Mesenchymal stem cell (in vitro differentiated cells and primary cell): ENCODE measurements at places on chromosomes 2 and 18.

DNA sequence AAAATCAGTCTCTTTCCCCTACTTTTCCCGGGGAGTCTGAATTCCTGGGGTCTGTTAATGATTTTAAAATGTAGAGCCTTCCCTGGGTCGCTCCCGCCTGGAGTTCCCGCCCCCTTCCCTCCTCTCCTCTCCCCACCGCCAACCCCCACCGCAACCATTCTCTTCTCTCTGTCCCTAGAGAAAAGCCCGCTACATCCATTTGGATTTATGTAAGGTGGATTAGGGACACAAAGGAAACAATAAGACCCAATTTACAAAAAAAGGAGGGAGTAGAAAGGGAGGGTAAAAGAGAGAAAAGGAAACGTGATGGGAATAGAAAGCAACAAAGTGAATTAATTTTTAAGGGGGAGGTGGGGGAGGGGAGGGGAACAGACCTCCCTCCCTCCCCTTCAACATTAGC lies 2.2 kb downstream of the EPHA4 start:
- DNase-seq: no peak

DNA sequence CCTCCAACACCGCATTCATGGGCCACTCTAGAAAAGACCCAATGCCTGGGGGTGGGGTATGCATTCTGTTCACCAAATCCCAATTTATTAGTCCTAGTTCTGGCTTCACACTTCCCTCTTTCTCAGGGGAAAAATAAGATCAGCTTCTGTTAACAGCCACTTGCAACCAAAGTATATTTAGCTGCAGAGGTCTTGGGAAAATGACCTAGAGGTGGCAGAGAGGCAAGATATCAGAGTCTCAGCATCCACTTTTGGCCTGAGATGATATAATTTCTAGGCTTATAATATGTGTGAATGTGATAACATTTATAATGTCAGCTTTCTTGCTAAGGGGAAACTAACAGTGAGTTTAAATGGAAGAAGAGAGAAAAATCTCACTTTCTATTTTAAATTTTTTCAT lies 89.1 kb downstream of the ZNF385B start:
- DNase-seq: no peak

DNA sequence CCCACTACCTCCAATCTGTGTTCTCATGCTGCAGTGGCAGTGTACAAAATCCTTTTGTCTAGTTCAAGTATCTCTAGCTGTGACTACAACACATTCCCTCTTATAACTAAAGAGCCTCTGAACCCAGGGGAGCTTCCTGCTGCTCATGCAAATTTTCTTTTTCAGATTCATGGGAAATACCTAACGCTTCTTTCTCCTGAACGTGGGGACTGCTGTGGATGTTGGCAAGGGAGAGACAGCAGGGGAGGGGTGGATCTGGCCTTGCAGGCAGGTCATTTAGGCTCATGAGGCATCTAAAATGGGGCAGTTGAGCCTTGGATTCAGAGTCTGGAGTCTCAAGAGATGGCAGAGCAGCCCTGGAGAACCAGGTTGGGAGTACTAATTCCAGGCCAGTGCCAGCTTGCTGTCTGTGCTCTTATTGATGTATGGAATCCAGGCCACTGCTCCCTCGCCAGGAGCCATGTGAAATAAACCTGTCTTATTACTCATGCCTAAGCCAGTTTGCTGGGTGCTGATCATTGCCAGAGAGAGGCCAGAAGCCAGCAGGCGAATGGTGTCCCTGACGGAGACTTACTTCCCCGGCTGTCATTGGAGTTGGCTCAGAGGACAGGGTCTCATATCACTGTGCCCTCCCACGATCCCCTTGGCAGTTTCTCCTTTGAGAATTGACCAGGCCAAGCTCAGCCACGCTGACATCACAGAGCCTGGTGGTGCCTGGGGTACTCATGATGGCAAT lies 29.2 kb upstream of the TNP1 start:
- DNase-seq: no peak

GRCh38 chr18:26556573-26556972 lies 8.2 kb upstream of the KCTD1 start:
- no peak for DNase-seq

GRCh38 chr2:178295115-178295514 lies 100.8 kb downstream of the OSBPL6 start:
- no peak for DNase-seq

DNA sequence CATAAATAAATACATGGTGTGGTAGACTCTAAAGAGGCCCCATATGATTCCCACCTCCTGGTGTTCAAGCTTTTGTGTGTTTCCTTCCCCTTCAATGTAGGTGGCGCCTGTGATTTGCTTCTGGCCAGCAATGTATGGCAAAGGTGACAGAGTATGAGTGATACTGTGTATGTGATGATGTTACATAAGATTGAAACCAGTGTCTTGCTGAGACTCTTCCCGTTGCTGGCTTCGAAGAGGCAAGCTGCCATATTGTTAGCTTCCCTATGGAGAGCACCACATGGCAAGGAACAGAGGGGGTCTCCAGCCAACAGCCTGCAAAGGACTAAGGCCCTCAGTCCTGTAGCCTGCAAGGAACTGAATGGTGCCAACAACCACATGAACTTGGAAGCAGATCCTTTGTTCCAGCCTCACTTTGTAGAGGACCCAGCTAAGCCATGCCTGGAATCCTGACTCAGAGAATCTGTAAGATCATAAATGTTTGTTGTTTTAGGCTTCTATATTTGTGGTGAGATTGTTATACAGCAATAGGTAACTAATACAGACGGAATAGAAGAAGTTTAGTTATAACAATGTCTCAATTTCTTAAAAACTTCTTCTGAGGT lies 1.7 kb upstream of the SMAD4 start:
- no peak for DNase-seq

- no peak for DNase-seq
Measured at GRCh38 chr2:39512434-39512935, 75.4 kb upstream of the MAP4K3 start.

DNA sequence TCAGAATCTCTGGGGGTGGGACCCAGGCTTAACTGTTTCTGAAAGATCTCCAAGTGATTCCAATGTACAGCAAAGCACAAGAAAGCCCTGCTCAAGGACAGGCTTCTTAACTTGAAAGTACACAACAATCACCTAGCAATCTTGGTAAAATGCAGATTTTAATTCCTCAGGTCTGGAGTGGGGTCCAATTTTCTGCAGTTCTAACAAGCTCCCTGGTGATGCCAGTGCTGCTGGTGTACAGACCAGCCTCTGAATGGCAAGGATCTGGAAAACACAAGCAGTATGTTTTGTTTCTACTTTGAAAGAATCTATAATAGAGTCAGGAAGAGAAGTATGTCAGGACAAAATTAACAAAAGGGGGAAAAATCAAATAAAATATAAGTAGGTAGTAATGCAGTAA lies 7.8 kb upstream of the TMEM163 start:
- DNase-seq: no peak

- no peak for DNase-seq
Measured at GRCh38 chr2:27763907-27764267, 7.6 kb upstream of the MRPL33 start.

DNA sequence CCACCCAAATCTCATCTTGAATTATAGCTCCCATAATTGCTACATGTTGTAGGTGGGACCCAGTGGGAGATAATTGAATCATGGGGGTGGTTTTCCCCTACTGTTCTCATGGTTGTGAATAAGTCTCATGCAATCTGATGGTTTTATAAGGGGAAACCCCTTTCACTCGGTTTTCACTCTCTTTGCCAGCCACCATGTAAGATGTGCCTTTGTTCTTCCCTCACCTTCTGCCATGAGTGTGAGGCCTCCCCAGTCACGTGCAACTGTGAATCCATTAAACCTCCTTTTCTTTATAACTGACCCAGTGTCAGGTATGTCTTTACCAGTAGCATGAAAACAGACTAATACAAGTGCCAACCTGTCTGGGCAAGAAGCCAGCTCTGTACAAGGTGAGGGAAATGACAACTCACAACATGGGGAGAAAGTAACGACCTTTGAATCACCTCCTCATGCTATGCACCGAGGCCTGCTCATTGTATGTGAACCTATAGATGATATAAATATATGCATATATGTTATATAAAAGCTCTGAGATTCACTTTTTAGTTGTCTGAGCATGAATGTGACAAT lies 162.2 kb downstream of the ALPK2 start:
- DNase-seq: no peak

GRCh38 chr2:46181789-46182530 lies 115.2 kb upstream of the EPAS1 start:
- no peak for DNase-seq

DNA sequence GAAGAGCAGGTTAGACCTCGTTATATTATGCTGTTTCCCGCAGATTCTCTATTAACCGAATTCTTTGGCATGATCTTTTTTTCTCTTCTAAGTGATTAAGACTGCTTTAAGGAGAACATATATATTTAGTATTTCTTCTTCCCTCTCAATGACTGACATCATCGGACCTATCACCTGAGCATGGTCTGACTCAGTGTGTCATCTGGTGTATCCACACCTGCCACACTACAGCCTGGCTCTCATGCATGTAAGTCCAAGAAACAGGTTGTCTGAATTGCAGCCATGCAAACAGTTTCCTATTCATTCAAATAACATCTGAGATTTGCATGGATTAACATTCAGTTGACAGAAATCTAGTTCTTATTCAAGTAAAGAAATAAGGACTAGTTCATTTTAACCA lies 55.1 kb upstream of the CWC22 start:
- no peak for DNase-seq

- DNase-seq: no peak
Measured at GRCh38 chr18:2642771-2643170, 12.8 kb upstream of the SMCHD1 start.

DNA sequence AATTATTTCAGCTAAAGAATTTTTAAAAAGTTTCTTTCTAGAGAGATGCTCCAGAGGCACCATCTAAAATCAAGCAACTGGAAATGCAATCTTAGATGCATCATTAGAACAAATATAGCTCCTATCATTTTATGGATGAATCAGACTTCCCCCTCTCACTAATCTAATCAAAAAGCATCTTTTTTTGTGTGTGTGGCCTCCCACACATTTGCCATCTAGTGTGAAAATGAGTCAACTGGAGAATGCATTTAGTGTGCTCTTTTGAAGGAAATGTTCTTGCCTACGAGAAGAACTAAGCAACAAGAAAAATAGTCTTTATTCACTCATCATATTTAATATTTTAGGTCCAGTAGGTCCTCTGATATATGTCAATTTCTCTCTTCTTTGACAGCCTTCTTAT lies 39.5 kb upstream of the FIGN start:
- peak; percentile 15 for DNase-seq
